ENCODE measurements at places on chromosomes 5 and 9. TPM values are rescaled to one million over a fixed set of nuclear protein-coding genes. Genes with fewer than 3 reads are reported as not detected.

Gene LHX3
- total RNA-seq, result not detected

DNA sequence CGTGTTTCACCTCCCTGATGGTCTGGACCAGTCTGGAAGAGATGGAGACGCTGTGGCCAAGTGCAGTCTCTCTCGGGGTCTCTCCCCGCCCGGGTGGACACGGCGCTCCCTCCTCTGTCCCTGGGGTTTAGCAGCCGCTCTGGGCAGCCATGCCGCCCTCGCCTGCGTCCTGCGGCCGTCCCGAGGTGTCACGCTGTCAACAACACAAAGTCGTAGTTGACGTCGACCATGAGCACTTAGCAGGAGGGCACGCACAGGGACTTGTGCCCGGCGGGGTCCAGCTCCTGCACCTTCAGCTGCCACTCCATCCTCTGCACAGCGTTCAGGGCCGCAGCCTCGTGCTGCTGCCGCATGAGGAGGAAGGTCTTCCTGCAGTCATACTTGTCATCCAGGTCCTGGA lies 368.9 kb downstream of the CDH9 start:
- DNase-seq, result no peak
- no peaks in the 10 kb centered on the region for H3K4me1 ChIP-seq
- no peaks in the 10 kb centered on the region for H3K27me3 ChIP-seq
- H3K4me3 ChIP-seq, result no peak overlapping the region

Gene BTNL8
- total RNA-seq, result 1.7 TPM

DNA sequence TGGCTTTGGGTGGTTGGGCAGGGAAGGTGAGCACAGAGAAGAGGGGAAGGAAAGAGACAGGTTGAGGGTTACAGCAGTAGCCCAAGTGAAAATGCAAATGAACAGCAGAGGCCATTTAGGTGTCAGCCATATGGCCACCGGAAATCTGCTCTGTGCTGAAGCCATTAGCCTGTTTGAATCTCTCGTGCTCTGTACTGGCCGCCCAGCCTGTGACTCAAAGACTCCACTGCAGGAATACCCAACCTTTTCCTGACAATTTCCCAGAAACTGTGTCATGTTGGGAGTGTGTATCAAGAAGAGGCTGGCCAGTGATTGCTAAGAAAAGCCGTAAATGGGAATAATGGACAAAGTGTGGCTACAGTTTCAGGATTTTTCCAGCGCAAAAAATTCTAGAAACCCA lies 35.9 kb upstream of the RAI14 start:
- H3K4me1 ChIP-seq, result no peaks in the 10 kb centered on the region
- no peak for DNase-seq
- no peaks in the 10 kb centered on the region for H3K36me3 ChIP-seq
- H3K4me3 ChIP-seq, result no peak overlapping the region

DNA sequence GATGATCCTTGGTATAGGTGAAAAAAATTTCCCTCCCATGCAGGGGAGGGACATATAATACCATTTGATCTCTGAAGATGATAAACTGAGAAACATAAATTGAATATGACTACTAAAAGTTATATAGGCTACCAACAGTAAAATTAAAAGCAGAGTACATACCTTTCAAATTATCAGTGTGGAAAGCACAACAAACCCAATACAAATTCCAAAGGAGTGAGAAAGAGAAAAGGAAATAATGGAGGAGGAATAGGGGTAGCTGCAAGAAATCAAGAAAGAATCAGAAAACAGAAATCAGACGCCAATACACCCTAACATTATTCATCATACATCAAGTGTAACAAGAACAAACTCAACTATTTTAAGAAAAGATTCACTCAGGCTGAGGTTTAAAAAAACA lies 17.7 kb downstream of the GNAQ start:
- DNase-seq, result no peak
- H3K36me3 ChIP-seq, result peaks cover 13% of the 10 kb centered on the region

Gene GRIN1
- total RNA-seq, result not detected

GRCh38 chr9:93048566-93049448 lies 9.7 kb upstream of the SUSD3 start:
- peaks cover 7% of the 10 kb centered on the region for H3K4me1 ChIP-seq
- H3K4me3 ChIP-seq, result no peak overlapping the region
- peaks cover 4% of the 10 kb centered on the region for H3K27me3 ChIP-seq
- no peak overlapping the region for H3K27ac ChIP-seq

GRCh38 chr9:36080519-36080918 lies 43.8 kb downstream of the RECK start:
- no peak overlapping the region for H3K4me3 ChIP-seq
- DNase-seq, result no peak
- H3K36me3 ChIP-seq, result peaks cover 2% of the 10 kb centered on the region
- H3K4me1 ChIP-seq, result no peaks in the 10 kb centered on the region
- H3K27ac ChIP-seq, result no peak overlapping the region
